ENCODE measurements at places on chromosomes 2 and 18.

GRCh38 chr2:236352761-236353593, 88.8 kb upstream of the ASB18 start:
- DNase-seq = peak; percentile 21

DNA sequence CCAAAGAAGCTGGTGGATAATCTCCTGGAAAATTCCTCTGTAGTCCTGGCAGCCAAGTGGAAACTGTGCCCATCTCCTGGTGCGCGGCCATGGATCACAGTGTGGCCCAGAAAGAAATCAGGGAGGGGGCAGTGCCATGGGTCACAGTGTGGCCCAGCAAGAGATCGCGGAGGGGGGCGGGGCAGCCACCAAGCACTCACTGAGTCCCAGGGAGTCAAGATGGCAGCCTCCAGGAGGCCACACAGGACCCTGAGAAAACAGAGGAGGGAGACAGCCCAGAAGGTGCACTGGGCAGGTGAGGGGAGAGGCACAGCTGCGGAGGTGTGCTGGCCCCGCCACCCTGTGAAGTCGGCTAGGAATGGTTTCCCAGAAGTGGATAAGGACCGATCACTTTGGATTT, 8.1 kb upstream of the ATP6V1B1 start:
- DNase-seq = no peak

DNA sequence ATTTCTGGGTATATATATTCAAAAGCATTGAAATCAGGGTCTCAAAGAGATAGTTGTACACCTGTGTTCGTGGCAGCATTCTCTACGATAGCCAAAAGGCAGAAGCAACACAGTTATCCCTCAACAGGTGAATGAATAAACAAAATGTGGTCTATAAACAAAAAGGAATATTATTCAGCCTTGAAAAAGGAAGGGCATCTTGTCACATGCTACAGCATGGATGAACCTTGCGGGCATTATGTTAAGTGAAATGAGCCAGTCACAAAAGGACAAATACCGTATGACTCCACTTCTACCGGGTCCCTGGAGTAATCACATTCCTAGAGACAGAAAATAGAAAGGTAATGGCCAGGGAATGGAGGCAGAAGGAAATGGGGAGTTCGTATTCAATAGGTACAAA, 228.8 kb downstream of the SH3BP4 start:
- DNase-seq = no peak

- DNase-seq = no peak
Observed at GRCh38 chr2:152594022-152594766, 123.1 kb downstream of the PRPF40A start.

GRCh38 chr2:46258937-46259776, 38.0 kb upstream of the EPAS1 start:
- DNase-seq = no peak

- no peak for DNase-seq
Observed at GRCh38 chr2:164288235-164288634, 333.0 kb downstream of the GRB14 start.

GRCh38 chr2:108034843-108035242, 48.5 kb downstream of the SLC5A7 start:
- no peak for DNase-seq

- no peak for DNase-seq
Observed at GRCh38 chr2:20189299-20189931, 35.5 kb downstream of the SDC1 start.

DNA sequence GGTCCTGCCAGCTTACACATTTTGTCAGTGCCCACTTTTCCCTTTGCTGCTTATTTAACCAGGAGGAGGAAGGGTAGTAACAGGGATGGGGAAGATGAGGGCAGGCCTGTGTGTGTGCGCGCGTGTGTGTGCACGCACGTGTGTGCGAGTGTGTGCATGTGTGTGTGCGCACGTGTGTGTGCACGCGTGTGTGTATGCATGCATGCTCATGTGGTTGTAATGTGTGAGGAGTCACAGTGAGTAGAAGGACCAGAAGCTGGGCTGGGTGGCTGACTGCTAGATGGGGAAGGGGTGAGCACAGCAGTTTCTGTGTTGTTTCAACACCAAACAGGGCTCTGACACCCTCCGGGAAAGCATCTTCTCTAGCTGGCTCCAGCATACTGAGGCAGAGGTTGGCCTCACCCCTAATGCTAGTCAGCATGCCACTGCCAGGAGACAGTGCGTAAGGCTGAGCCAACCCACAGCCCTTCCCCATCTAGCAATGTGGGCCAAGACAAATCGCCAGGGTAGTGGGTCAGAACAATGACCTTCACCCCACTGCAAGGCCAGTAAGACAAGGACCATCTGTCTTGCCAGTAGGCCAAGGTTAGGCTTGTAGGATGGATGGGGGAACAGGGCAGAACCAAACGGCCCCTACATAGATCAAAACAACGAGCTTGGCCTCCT, 218.7 kb upstream of the SMAD2 start:
- no peak for DNase-seq

GRCh38 chr2:201132518-201132917, 16.6 kb downstream of the CFLAR start:
- no peak for DNase-seq

GRCh38 chr2:10614939-10615338, 74.8 kb downstream of the NOL10 start:
- no peak for DNase-seq

- DNase-seq = no peak
Observed at GRCh38 chr2:82657106-82657505, 1802.0 kb downstream of the SUCLG1 start.

DNA sequence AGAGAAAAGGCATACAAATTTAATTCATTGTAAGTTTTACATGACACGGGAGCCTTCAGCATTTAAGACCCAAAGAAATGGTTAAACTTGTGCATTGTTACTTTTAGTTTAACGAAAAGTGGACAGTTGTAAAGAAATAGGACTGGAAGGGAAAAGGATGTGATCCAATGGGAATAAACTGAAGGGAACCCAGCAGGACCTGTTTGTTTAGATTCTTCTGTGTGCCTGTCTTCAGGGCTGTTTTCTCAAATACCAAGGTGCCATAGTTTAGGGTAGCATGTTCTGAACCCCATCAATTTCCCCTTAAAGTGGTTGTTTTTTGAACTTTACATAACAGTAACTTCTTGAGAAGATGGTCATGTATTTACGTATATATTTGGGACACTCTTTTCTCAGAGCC, 30.3 kb upstream of the CABLES1 start:
- no peak for DNase-seq

DNA sequence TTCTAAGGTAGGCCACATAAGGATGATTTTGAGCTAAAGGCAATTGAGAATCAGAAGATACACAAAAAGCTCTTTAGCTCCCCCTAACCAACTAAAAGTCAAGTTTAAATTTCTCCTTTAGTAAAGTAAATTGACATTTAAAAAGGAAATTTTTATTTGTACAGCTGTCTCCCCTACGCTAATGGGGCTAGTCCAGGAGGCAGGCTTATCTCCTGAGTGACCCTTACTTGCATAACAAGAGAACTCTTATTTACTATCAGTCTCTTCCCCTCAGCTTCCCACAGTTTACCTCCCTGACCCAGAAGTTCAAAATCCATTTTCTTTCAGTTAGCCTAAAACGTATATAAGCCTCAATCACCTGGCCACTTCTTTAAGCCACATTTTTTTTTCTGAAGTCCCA, 1002.8 kb upstream of the NRXN1 start:
- DNase-seq = no peak

DNA sequence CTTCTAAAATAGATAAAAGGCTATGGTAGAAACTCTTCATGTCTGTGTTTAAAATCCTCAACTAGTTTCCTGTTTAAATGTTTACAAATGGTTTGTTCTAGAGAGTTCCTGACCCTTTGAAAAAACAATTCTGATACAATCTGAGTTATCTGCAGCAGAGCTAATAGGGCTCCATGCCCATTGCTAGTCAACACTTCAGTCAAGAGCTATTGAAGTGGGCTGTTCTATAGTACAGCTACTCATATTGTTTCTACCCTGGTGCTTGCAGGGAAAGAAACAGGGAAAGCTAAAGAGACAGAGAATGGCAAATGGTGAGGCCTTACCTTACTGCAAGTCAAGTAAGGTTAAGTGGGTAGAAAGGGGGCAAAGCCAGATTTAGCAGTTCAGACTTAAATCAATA, 112.3 kb upstream of the CAVIN2 start:
- no peak for DNase-seq

- no peak for DNase-seq
Observed at GRCh38 chr2:205463466-205464025, 218.8 kb upstream of the NRP2 start.

- DNase-seq = no peak
Observed at GRCh38 chr2:11750917-11751316, 4.5 kb downstream of the LPIN1 start.

- no peak for DNase-seq
Observed at GRCh38 chr2:20762945-20763683, 59.8 kb downstream of the LDAH start.

DNA sequence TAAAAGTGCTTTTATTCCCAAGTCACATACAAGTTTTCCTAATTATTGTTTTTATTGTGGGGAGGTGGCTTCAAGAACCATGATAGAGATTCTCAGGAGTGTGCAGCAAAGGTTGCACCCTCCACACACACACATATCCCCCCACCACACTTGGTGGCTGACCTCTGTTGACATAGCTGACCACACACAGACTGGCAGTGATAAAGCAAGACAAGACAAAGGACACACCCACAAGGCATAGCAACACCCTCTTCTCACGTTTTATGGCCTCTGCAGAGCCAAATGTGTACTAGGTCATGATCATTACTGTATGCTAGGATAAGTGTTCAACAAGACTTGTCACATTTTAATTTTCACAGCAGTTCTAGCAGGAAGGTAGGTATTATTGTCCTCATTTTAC, 143.0 kb upstream of the EPC2 start:
- no peak for DNase-seq

DNA sequence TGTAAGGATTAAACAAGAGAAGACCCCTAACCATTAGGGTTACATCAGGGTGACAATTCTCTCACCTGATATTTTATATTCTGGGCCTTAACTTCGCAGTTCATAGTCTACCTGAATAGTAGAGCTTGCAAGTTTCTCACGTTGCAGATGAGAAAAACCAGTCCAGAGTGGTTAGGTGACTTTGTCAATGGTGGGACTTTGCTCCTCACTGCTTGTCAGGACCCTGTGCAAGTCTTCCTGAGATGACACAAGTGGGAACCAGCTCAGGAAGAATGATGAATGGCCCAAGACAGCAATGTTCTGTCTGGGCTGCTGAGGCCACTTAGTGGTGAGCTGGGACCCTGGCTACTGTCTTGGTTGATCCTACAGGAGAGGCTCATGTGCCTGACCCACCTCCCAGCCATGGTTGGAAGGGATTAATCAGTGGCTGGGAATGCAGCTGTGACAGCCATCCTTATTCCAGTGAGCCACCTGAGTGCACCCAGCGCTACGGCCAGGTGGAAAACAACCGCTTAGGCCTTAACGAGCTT, 16.9 kb downstream of the LGALSL start:
- no peak for DNase-seq

DNA sequence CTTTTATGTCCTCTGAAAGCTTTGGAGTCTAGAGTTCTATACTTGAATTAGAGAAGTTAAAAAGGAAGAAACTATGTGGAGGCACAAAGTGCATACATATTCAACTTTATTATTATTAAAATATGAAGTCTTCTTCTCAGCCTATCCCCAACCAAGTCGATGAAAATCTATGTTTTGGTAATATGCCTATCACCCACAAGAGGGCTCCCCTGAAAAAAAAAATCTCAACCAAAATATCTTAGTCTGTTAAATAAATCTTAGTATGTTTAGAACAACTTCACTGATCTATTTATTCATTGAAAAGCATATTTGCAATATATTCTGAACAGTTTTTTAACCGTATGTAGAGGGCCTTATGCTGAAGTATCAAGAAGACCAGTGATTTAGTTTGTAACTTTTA, 804.5 kb downstream of the TDRD15 start:
- no peak for DNase-seq

DNA sequence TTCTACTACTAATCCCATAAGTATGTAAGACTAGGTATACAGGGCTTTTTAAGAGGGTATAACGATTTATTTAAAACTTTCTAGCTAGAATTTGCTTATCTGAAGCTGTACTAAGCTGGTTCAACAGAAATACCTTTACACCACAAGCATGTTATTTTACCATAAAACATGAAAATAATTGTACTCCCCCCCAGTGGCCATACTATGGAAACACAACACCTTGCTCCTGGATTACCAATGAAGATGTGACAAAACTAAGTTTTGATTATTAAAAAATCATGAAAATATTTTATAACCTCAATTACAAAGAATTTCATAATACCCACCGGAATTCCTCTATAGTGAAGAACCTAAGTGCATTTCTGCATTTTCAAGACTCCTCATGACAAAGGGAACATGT, 27.3 kb downstream of the LPIN2 start:
- DNase-seq = no peak

- DNase-seq = no peak
Observed at GRCh38 chr2:145503511-145503910, 983.6 kb upstream of the ZEB2 start.

DNA sequence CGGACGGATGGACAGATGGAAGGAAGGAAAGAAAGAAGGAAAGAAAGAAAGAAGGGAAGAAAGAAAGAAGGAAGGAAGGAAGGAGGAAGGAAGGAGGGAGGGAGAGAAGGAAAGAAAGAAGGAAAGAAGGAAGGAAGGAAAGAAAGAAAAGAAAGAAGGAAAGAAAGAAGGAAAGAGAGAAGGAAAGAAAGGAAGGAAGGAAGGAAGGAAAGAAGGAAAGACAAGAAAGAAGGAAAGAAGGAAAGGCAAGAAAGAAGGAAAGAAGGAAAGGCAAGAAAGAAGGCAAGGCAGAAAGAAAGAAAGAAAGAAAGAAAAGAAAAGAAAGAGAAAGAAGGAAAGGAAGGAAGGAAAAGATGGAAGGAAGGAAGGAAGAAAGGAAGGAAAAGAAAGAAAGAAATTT, 162.5 kb upstream of the DNMT3A start:
- no peak for DNase-seq

DNA sequence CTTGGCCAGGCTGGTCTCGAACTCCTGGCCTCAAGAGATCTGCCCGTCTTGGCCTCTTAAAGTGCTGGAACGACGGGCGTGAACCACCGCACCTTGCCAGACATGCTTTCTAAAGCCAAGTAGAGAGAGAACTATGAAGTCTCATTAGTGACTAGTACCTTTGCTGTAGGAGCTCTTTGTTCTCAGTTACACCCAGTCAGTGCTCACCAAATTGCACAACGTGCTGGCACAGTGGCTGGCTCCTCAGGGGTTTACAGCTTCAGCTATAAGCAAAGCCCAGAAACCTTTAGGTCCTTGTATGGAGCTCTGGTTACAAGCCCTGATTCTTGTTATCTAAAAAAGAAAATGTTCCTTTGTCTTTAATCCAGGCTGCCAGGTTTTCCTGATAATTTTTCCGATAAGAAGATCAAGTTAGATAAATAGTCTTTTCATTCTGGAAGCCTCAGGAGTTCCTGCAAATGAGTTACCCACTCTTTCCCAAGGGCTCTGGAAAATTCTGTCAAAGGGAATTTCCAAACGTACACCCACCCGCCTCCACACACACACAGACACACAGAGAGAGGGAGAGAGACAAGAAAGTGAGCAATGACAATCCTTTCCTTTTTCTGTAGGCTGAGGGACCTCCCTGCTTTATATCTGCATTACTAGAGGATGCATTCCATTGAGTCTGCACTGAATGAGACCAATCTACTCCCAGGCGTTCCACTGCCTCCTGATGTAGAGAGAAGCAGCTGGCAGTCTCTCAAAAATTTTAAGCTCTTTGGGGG, 100.2 kb upstream of the CSRNP3 start:
- DNase-seq = no peak

- no peak for DNase-seq
Observed at GRCh38 chr2:16302431-16303272, 362.3 kb downstream of the MYCN start.

Measured in activated naive CD4-positive, alpha-beta T cell treated with anti-CD3 and anti-CD28 coated beads, Interleukin-2, amount 50 U/mL, for 72 hours (primary cell).